ENCODE measurements at places on chromosomes 4 and X.

DNA sequence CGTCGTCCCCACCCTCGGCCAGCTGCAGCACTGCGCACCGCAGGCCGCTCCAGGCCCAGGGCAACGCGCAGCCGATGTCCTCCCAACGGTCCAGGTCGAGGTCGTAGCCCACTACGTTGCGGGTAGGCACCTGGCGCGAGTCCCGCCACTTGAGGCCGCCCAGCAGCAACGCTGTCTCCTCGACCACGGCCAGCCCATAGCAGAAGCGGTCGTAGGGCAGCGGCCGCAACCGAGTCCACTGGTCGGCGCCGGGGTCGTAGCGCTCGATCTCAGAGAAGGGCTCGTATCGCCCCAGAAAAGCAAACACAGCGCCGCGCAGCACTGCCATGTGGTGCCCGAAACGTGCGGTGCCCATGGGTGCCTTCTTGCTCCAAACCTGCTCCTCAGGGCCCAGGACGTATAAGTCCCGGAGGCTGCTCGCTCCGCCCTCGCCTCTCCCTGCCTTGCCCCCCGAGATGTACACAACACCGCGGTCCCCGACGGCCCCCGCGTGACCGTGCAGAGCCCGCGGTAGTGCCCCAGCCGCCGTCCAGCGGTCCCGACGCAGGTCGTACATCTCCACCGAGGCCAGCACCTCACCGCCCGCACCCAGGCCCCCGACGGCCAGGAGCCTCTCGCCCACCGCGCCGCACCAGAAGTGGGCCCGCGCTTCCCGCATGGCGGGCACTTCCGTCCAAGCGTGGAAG lies 2.1 kb downstream of the KLHL34 start:
- no peak for DNase-seq

- DNase-seq, result no peak
These were observed 67.5 kb downstream of the TBL1X start for GRCh38 chrX:9532349-9532748.

DNA sequence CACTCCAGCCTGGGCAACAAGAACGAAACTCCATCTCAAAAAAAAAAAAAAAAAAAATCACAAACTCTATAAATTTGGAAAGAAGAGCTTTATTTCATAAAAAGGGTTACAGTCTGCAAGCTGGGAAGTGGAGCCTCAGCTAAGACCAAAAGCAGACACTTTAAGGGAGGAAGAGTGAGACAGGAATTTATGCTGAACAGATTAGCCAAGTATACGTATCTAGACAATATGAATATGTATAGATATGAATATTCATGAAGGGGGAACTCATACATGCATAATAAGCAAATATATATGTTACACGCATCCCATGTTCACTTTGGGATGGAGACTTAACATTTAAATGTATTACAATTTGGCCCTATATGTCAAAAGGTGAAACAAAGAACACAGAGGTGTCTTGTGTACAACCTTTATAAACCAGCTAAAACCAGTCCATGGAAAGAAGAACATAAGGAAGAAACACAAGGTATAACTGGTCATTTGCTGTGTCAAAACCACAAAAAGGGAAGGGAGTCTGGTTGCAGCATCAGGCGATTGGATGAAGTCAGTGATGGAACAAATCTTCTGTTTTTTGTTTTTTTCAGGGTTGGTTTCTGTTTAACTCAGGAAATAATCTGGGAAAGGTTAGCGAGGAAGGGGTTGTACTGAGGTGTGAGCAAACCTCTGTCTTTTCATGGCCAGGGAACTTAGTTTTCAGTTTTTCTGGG lies 130.0 kb upstream of the MAOA start:
- DNase-seq, result no peak

DNA sequence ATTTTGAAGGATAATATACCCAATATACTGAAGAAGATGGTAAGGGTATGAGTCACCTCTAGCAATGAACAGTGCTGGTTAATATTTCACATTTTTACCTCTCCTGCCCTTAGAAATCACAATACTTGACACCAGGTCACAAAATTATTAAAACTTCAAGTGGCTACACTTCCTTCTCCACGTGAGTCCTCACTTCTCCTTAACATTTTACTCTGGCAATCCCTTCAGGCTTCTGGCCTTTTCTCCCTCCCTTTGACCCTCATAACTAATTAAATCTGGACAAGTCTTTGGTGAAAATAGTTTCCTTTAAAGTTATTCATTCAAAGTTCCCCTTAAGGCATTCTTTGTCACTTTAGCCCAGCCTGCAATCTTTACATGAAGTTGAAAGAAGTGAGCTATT lies 190.4 kb downstream of the UNC5C start:
- DNase-seq, result no peak

DNA sequence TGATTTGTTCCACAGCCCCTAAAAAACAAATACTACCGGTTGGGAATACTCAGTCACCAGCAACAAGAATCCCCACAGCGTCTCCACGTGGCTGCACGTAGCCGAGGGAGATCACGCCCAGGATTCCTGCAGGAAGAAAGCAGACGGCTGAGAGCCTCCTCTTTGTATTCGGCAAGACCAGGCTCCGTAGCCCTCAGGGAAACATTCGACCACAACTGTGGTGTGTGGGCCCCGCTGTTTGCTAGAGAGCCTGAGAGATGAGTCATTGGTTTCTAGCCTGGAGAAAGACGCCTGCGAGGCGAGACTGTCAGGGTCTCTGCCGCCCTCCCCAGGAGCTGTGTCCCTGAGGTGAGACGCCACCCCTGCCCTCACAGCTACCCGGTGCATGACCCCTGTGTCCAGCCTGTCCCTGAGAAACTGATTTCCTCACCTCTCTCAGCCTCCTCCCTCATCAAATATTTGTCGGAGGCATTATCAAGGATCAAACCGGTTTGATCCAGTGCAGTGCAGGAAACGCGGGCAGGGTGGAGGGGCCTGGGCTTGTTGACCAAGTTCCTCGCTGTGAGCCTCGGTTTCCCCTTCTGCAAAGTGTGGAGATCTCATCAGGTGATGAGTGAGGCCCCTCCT lies 4.7 kb upstream of the S100P start:
- peak; percentile 64 for DNase-seq

GRCh38 chr4:77040270-77040669 lies 35.5 kb downstream of the CCNI start:
- DNase-seq, result no peak

DNA sequence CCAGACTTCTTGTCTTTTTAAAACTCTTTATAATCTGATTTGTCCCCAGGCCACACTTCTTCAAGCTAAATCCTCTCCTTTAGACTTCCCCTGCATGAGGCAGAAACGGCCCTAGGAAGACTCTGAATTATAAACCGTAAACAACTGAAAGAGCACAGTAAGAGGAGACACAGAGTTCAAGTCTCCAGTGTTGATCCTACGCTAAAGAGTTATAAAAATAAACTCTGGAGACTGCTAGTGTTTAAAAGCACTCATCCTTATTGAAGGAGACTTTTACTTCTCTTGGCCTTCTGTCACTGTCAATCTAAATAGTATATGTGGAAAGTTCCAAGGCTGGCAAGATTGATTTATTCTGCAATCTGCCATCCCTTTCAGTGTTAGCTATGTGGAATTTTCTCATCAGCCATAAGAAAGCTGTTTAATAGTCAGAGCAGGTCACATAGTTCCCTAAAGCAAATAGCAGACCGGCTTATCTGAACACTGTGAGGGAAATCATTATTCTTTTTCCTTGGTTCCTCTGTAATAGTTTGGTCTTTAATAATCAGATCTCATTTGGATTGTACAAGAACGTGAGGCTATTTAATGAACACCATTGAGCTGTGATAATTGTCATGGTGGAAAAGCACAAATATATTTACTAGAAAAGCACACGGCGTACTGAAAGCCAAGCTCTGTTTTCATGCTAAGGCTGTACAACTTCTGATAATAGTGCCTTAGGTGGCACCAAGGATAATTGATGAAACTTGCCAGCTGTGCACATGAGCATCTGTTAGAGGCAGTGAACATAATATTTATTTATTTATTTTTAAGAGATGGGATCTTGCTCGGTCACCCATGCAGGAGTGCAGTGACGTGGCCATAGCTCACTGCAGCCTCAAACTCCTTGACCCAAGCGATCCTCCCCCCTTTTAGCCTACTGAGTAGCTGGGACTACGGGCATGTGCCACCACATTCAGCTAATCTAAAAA lies 157.7 kb downstream of the CEP135 start:
- no peak for DNase-seq

DNA sequence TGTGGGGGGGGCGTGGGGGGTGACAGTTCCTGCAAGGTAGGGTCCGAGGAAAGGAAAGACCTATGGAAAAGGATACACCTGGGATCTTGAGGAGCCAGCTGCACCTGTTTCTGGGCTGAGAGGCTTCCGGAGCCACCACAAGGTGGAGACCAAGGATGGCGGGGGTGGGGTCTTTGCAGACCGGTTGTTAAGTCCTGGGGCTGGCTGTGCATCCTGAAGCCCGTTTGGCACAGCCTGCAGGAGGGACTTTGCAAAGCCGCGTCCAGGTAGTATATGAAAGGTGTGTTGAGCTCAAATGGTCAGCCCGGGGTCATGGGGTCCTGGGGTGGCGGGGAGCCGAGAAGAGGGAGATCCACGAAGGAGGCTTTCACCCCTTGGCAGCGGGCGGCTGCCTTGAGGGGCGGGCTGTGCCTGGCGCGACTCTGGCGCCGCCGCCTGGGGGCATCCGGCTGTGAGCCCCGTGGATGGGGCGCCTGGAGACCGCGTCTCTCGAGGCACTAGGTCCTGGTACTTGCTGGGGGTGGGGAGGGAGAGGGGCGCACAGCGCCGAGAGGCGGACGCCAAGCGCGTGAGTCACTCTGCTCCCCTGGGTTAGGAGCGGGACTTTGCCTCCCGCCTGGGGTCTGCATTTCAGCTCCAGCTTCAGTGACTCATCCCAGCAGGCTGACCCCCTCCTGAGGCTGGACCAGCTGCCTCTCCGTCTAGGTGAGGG lies 58.2 kb upstream of the DYNLT3 start:
- peak; percentile 3 for DNase-seq

- no peak for DNase-seq
These were observed 19.5 kb downstream of the EPGN start for GRCh38 chr4:74327762-74328161.

DNA sequence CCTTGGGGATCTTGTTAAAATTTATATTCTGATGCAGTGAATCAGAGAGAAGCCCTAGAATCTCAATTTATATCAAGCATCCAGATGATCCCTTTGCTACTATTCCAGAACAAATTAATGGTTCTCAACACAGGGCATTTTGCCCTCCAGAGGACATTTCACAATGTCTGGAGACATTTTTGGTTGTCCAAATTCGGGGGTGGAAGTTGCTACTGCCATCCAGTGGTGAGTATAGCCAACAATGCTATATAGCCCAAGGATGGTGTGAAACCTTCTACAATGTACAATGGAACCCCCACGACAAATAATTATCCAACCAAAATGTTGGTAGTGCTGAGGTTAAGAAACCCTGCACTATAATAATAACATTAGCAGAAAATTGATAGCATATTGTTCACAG lies 2440.0 kb downstream of the PCDH7 start:
- DNase-seq, result peak; percentile 19

GRCh38 chrX:154890990-154891639 lies 5.0 kb downstream of the F8A1 start:
- DNase-seq, result no peak

DNA sequence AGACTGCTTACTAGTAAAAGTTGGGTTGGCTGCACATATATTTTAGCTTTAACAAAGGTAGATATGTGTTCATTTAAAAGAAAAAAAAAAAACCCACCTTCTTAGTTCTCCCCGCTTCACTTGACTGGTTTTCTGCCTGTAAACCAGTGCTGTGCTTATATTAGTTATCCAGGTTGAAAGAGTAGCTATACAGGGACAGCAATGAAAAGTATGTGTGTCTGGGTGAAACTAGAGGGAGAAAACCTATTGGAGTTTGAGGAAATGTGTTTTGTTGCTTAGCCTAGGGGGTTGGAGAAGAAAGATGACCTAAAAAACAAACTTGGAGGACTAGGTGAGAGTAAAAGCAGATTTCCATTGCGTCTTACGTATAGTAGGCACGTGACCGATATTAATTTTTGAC lies 4.5 kb downstream of the JADE1 start:
- DNase-seq, result no peak

GRCh38 chrX:41909068-41909467 lies 14.3 kb downstream of the CASK start:
- DNase-seq, result no peak

- no peak for DNase-seq
These were observed 38.8 kb upstream of the CAPN6 start for GRCh38 chrX:111309083-111309482.

DNA sequence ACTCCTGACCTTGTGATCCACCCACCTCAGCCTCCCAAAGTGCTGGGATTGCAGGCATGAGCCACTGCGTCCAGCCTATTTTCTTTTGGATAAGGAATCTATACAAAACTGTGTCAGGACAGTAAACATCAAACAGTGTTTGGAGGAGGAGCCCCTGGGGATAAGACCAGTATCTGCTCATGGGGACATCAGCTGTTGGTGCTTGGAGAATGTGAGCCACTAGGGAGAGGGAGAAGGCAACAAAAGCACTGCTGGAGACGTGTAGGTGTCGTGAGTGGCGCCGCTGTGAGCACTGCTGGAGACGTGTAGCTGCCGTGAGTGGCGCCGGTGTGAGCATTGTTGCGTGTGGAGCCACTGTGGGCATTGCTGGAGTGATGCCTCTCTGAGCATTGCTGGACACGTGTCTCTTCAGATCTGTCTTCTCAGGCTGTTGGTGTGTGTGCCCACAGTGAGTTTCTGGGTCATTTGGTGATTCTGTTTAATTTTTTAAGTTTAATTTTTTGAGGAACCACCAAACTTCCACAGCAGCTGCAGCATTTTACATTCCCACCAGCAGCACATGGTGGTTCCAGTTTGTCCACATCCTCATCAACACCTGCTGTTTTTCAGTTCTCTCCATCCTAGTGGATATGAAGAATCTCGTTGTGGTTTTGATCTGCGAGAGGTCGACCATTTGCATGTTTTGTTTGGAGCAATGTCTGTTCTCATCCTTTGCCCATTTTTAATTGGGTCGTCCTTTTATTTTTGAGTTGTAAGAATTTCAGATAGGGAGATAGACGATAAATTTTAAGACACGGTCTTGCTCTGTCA lies 19.0 kb downstream of the DGKQ start:
- no peak for DNase-seq

DNA sequence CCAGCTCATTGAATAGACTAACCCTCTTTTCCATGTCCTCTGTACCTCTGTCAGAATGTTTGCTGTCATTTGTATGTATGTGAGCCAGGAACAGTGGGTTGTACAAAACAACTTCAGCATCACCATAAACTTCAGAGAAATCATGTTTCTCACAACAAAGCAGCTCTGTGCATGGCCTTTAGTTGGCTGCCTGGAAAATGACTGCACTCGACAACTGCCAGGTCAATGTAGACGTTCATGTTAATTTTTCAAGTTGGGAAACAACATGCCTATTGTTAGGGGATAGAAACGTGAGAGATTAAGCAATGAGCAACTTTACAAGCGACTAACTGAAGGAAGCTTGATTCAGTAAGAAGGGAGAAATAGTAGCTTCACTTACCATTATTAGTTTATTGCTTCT lies 17.9 kb upstream of the CXCL11 start:
- no peak for DNase-seq
